Activated T-helper 1 cell treated with Interleukin-2 at 50 U/mL for 16 hours (primary cell): ENCODE measurements at places on chromosomes 2 and 18.

DNA sequence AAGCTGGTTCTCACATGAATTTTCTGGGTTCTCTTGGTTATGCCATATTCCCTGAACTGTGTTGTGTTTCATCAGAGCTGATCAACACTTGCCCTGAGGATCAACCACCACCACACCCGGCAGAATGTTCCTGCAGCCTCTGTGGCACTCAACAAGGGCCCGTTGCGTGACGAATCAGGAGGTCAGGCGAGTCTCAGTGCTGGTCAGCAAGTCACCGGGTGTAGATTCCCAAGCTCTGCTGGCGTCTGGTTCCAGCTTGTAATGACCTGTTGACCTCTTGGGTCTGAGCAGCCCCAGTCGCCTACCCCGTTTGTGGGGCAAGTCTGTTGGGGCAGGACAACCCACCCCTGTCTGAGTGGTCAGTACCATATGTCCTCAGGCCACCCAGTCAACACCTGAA is 46.0 kb downstream of the ADCY3 start:
- DNase-seq = no peak

GRCh38 chr18:3666526-3667254 is 216.7 kb downstream of the TGIF1 start:
- no peak for DNase-seq

- DNase-seq = no peak
Observed at GRCh38 chr18:1968801-1969498, 602.4 kb downstream of the METTL4 start.

GRCh38 chr2:188515918-188516317 is 224.2 kb downstream of the GULP1 start:
- DNase-seq = no peak

- no peak for DNase-seq
Observed at GRCh38 chr2:71326968-71327367, 4.6 kb upstream of the ZNF638 start.
